Substantia nigra (tissue), 51 donors: ENCODE measurements at places on chromosomes 4 and X.

- no peak for DNase-seq
Measured at GRCh38 chr4:173752610-173753230, 222.7 kb upstream of the HAND2 start.

DNA sequence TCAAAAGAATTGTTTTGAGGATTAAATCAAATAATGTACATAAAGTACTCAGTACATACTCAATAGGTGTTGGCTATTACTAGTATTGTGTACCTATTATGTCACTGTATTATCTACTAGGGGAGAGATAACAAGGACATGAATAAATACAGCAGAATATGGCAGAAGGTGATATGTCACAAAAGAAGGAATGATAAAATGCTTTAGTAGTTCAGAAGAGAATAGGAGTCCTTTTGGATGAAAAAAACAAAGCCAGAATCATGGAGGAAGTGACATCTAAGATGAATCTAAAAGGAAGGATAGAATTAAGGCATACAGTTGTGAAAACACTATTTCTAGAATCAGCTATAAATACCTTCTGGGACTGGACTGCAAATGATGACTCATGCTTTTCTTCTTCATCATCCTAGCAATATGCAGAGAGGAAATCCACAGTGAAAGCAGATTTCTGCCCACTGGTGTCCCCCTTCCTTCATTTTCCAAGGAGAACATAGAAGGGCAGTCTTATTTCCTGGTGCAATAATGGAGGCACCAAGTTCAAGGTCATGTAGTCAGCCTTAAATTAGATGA is 98.7 kb downstream of the GLUD2 start:
- no peak for DNase-seq

GRCh38 chrX:111337067-111337637 is 66.9 kb upstream of the CAPN6 start:
- no peak for DNase-seq

GRCh38 chr4:56055027-56055977 is 106.6 kb downstream of the CEP135 start:
- DNase-seq: no peak

DNA sequence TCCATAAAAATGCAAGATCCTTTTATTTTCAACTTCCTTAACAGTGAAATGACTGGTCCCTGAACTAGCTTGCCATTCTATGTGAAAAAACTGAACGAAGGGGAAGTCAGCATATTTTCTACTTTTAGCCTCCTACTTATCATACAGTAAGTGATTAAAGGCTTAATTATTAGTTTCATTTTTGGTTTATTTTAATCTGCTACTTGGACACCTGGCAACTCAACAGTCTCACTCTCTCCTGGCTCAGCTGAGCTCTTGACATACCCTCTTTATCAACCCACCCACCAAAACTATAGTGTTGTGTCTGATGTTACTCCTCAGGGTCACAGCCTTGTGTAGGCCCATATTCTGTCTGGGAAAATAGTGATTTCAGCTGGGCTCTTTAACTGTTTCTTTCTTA is 86.2 kb upstream of the CPXCR1 start:
- no peak for DNase-seq

DNA sequence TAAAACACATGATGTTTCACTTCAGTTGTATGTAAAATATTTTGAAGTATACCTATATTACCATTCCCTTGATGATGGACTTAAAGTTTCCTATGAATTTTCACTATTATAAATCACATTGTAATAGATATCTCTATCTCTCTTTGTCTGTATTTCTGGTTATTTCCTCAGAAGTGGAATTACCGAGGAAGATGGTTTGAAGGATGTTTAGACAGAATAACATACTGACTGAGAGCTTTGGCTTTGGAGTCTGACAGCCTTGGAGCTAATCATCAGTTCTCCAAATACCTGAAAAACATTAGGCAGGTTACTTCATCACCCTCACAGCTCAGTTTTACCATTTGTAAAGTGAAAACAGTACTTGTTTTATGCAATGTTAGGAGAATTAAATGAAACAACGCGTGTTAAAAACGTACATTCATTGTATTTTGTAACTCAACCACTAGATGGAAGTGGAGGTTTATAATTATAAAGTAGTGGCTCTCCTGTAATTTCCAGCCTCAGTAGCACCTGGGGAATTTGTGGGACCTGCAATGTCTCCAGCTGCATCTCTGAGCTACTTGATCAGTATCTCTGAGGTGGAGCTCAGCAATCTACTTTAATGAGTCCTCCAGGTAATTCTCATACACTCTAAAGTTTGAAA is 14.3 kb downstream of the JCHAIN start:
- DNase-seq: no peak

DNA sequence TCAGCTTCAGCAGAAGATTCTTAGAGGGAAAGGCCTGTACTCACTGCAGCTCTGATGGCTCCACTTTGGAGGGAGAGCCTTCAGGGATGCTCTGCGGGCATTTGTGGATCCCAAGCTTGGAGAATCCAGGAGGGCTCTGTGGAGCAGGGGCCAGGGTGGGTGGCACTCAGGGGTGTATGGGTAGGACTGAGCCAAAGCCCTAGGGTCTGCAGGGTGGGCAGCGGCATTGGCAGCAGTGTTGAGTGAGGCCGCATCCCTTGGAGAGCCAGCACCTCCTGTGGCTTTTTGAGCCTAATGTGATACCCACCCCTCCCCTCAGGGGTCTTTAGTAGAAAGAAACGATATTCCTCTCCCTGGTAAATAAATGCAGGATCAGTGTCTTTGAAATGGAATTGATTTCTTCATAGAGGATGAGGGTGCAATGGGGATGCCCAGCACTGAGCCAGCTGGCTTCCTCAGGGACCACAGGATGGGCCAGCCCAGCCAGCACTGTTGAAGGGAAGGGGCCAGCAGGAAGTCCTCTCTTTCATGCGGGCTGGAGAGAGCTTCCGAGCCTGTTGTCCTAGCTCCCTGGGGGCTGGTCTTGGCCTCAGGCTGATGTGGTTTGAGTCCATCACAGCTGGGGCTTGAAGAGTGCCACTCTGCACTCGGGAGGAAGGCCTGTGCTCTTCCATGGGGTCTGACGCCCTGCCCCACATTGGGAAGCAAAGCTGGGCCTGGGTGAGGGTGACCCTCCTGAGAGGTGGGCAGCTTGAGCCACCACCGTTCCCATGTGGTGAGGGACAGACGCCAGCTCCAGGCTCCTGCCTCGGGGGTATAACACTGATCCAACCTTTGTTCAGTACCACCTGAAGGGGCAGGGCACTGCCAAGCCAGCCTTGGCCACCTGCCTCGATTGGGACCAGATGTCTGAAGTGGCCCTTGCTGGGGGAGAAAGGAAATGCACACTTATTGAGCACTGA is 49.5 kb downstream of the PSAPL1 start:
- no peak for DNase-seq
